Ovary (tissue), 10 donors: ENCODE measurements at places on chromosomes 11 and 22. TPM values are rescaled to one million over a fixed set of nuclear protein-coding genes. Genes with fewer than 3 reads are reported as not detected.

The LRRC55 gene
- 0.11 TPM for polyA plus RNA-seq

The CDCA5 gene
- polyA plus RNA-seq: 1.2 TPM

The C11orf91 gene
- polyA plus RNA-seq: not detected

The NRXN2 gene
- 21.5 TPM for polyA plus RNA-seq

The NAP1L4 gene
- 112 TPM for polyA plus RNA-seq

The MMP12 gene
- not detected for polyA plus RNA-seq

The FOLH1 gene
- polyA plus RNA-seq: 5.0 TPM

The NRIP3 gene
- polyA plus RNA-seq: 16.9 TPM

The OR51S1 gene
- polyA plus RNA-seq: not detected

The XRCC6 gene
- polyA plus RNA-seq: 165 TPM

The TTC36 gene
- polyA plus RNA-seq: not detected

The KCNK7 gene
- polyA plus RNA-seq: 1.5 TPM

The OSM gene
- not detected for polyA plus RNA-seq

The HTR3A gene
- polyA plus RNA-seq: not detected

The RASD2 gene
- 0.75 TPM for polyA plus RNA-seq

The HOATZ gene
- 0.34 TPM for polyA plus RNA-seq

The B4GALNT4 gene
- 58.1 TPM for polyA plus RNA-seq

The MMP10 gene
- not detected for polyA plus RNA-seq

The TH gene
- 0.54 TPM for polyA plus RNA-seq

The OR6T1 gene
- polyA plus RNA-seq: not detected

The ANO9 gene
- 0.31 TPM for polyA plus RNA-seq

The IFT27 gene
- 14.2 TPM for polyA plus RNA-seq

The CRYBB2 gene
- 0.08 TPM for polyA plus RNA-seq

The MMP13 gene
- polyA plus RNA-seq: not detected

The GNG3 gene
- polyA plus RNA-seq: 0.30 TPM

The PLAAT2 gene
- 0.12 TPM for polyA plus RNA-seq

The TNNI2 gene
- polyA plus RNA-seq: 0.41 TPM

The SHISAL1 gene
- polyA plus RNA-seq: 4.2 TPM

The NLRP14 gene
- polyA plus RNA-seq: 0.08 TPM

The GLYAT gene
- not detected for polyA plus RNA-seq

The MRGPRG gene
- polyA plus RNA-seq: not detected

The EXT2 gene
- 38.0 TPM for polyA plus RNA-seq

The FDX1 gene
- 8.3 TPM for polyA plus RNA-seq

The FADS1 gene
- 45.3 TPM for polyA plus RNA-seq

The SMIM35 gene
- polyA plus RNA-seq: 0.08 TPM

The TSGA10IP gene
- polyA plus RNA-seq: not detected

The PDGFB gene
- polyA plus RNA-seq: 5.0 TPM

The CCDC15 gene
- 1.1 TPM for polyA plus RNA-seq

The FOSL1 gene
- polyA plus RNA-seq: 0.94 TPM

The NCAM1 gene
- 106 TPM for polyA plus RNA-seq

The ZNRF3 gene
- polyA plus RNA-seq: 7.4 TPM

The GALNT18 gene
- 7.7 TPM for polyA plus RNA-seq

The RASGRP2 gene
- 7.0 TPM for polyA plus RNA-seq

The SLC22A25 gene
- not detected for polyA plus RNA-seq

The CASP5 gene
- 0.40 TPM for polyA plus RNA-seq

The CLMP gene
- polyA plus RNA-seq: 11.9 TPM

The KCNK4 gene
- polyA plus RNA-seq: not detected

The OR5W2 gene
- polyA plus RNA-seq: not detected

The BRMS1 gene
- polyA plus RNA-seq: 31.0 TPM

The B3GAT1 gene
- polyA plus RNA-seq: 0.11 TPM
